ENCODE measurements at places on chromosomes 4 and X.
A peak's percentile ranks its signal among the peaks of the same experiment; 100 is the strongest.

GRCh38 chr4:26874110-26874509 is 13.5 kb downstream of the STIM2 start:
- DNase-seq, result no peak

GRCh38 chr4:5870701-5871100 is 22.2 kb downstream of the CRMP1 start:
- no peak for DNase-seq

GRCh38 chr4:140928880-140929279 is 172.7 kb upstream of the TBC1D9 start:
- no peak for DNase-seq

DNA sequence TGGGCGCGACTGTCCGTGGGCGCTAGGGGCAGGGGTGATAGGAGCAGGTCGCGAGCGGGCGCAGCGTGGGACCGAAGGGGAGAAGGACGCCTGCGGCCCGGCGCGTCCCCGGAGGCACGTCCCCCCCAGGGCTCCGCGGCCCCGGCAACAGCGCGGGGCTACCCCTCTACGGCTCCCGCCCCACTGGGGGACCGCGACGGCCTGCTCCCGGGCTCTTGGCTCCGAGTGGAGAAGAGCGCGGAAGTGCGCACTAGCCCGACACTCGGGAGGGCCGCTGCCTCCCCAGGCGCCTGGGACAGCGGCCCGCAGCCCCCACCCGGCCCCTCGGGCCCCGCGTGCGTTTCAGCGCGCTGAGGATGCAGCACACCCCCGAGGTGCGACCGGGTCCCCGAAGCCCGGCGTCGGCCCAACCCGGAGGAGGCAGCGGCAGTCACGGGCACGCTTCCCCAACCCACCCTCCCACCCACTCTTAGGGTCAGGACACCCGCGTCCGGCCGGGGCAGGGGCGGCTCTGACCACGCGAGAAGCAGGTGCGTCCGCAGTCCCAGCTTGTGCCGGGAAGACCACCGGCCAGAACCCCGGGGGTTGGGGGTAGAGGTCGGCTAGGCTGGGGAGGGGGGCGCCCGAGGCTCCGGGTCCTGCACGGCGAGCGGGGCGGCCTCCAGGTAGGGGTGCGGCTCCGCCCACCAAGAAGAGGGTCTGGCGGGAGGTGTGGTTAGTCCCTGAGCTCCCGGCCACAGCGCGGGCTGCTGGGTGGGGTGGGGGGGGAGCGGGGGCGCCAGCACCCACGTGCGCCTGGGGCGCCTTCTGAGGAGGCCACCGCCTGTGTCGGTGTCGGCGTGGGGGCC is 18.5 kb upstream of the NAT8L start:
- no peak for DNase-seq

DNA sequence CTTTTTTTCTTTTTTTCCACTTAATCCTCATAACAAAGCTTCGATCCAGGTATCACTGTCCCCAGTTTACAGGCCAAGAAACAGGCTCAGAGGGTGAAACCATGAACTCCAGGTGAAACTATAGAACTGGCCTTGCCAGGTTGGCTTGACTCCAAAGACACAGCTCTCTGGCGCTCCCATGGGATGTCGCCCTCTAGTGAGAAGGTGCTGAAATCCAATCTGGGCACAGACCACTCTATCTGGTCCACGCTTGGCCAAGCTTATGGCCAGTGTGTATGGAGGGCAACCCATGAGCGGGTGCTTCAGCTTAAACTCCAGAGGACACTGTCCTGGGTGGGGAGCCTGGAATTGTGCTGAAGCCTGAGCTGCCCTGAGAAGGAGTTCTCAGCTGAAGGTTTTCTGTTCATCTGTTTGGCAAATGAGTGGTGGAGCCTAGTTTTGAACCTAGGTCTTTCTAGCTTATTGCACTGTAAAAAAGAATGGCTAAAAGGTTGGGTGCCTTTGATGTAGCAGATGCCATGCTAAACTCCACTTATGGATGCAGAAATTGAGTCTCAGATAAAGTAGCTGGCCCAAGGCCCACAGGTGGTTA is 70.5 kb downstream of the SEL1L3 start:
- peak; percentile 40 for DNase-seq

- DNase-seq, result no peak
These were observed 53.8 kb downstream of the ACOX3 start for GRCh38 chr4:8386731-8387130.

DNA sequence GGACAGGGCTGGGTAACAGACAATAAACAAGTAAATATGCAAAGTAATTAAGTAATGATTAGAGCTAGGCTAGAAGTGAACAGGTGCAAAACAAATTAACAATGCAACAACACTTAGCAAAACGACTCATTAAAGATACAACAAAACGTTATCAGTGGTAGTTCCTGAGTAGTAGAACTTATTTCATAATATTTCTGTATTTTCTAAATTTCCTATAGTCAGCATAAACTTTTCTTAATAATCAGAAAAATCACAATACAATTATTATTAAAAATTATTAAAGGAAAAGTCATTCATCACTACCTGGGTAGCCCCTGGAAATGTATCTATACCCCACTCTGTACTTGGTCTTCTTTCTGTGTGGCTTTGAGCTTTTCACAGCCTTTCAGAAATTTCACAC is 166.6 kb downstream of the GBA3 start:
- DNase-seq, result no peak

GRCh38 chrX:133698298-133698697 is 283.0 kb upstream of the GPC4 start:
- peak; percentile 3 for DNase-seq

DNA sequence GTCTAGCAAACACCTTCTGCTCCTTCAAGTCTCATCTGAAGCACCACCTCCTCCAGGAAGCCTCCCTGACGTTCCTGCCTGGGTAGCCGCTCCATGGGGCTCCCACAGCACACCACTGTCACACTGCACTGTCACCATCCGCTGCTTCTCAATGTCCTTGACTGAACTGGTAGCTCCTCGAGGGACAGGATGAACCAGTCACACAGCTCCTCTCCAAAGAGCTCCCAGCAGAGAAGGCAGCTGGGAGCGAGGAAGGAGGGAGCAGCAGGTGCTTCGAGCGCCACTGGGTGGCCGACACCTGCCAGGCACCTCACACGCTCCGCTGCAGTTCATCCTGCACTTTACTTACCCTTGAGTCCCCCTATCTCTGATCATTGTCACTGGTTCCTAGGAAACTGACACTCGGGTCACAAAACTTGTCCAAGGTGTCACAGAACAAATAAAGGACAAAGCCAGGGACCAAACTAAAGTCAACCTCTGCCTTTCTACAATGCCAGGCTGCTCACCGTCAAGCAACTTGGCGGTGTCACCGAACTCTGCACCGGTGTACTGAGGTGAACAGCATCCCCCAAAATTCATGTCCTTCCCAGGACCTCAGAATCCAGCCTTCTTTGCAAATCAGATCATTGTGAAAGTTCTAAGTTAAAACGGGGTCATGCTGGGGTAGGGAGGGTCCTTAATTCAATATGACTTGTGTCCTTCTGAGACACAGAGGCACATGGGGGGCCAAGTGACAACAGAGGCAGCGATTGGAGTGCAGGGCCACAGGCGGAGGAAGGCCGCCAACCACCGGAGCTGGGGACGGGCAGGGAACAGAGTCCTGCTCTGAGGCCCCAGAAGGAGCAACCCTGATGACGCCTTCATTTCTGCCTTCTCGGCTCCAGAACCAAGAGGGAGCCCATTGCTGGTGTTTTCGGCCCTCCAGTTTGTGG is 5.5 kb upstream of the S100P start:
- DNase-seq, result no peak

DNA sequence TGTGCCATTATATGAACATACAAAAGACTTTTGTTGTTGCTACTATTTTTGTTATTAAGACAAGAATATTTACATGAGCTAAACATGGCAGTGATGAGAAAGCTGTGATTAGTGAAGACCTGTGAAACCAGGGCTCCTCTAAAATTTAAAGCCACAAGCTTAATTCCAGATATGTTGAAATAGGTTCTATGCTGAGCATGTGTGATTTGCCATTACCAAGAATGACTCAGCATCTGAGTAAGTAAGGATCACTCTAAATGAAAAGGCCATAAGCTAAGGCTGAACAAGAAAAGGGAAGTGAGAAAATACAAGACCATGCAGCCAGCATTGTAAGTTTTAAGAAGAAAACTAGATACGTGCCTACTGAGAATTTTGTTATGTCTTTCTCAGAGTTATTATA is 75.9 kb upstream of the CAMK2D start:
- DNase-seq, result no peak

- no peak for DNase-seq
These were observed 23.2 kb upstream of the ANXA3 start for GRCh38 chr4:78528327-78528726.

DNA sequence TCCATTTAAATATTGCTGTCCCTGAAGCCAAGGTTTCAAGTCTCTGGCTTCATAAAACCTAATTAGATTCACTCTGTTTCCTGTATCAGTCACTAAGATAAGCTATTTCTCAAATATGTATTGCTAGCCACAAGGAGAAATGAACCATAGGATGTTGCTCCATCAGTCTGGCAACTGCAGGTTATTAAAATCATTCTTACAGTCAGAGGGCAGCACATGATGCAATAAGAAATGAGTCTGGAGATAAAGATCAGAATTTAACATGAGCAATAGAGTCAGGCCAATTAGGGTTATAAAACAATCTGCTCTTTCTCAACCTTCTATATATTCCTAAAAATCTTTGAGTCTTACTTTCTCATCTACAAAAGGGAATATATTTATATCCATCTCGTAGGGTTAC is 7.2 kb downstream of the PRKG2 start:
- DNase-seq, result no peak

- DNase-seq, result no peak
These were observed 29.6 kb upstream of the SPON2 start for GRCh38 chr4:1201851-1202525.

DNA sequence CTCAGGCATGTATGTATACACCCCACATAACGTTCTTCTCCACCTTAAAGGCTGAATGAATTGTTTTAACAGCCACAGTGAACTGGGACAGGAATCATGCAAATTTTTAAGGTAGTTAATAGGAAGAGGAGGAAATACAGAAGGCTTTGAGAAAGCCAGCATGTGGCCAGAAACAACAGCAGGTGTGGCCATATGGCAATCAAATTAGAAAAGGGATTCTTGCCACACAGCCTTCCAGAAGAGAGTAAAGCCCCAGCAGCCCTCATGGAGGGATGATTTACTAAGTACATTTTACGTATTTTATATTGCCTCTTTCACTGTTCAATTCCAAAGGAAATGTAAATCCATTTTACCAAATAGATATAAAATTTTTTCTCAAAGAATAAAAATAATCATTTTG is 792.2 kb downstream of the ADGRL3 start:
- DNase-seq, result peak; percentile 51

GRCh38 chr4:104973708-104974107 is 173.0 kb upstream of the TET2 start:
- no peak for DNase-seq

DNA sequence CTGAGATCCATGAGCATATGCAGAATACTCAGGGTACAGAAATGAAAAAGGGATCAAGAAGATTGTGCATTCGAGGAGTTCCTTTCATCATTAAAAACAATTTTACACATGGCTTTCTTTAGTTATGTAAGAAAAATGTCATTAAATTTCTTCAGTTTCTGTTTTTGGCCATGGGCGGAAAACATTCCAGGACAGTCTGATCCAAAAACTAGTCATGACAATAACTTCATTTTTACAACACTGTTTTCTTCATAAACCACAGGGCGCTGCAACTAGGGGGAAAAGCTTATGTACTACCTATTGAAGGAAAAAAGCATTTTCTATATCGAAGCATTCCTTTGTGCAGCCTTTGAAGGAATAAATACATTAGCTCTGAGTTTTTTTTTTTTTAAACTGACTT is 28.2 kb downstream of the IL13RA1 start:
- DNase-seq, result no peak

- no peak for DNase-seq
These were observed 154.0 kb upstream of the FMR1 start for GRCh38 chrX:147757750-147758149.

- DNase-seq, result no peak
These were observed 24.5 kb downstream of the ZNF41 start for GRCh38 chrX:47458528-47458927.

GRCh38 chr4:112142182-112142581 is 3.1 kb upstream of the FAM241A start:
- DNase-seq, result no peak

DNA sequence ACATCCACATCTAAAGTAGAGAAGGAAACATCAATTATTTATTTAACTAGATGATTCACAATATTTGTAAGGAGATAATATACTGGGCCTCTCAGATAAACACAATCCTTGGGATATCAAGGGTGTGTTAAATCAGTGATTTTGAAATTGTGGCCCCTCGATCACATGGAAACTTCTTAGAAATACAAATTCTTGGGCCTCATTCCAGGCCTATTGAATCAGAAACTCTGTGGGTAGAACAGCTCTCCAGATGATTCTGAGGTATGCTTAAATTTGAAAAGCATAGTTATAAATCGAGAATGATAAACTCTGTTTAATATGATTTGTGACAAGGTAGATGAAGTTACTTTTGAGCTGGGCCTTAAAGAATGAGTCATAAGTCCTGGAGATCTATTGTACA is 64.3 kb upstream of the GPR174 start:
- DNase-seq, result no peak

DNA sequence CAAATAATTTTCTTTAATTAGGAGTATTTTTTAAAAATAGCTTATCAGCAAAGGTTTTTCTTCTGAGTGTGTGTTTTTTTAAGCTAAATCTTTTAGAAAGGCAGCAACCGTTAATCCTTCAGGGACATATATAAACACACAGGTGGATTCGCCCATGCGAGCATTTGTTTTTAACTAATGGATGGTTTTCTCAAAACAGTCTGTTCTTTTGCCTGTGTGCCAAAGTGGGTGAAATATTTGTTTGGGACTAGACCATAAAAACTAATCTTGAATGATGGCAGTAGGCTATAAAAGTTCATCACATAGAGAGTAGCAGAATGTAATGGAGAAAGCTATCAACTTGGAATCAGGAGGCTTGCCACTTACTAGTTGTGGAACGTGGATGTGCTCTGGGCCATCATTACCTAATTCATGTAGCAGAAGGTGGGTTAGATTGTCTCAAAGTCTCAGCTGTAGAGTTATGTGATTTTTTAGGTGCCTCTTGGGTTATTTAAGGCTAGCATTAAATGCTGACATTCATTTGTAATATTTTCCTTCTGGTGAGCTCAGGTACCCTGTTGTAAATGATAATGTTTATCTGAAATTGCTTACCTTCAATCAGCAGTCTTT is 7.4 kb upstream of the TAPT1 start:
- no peak for DNase-seq

DNA sequence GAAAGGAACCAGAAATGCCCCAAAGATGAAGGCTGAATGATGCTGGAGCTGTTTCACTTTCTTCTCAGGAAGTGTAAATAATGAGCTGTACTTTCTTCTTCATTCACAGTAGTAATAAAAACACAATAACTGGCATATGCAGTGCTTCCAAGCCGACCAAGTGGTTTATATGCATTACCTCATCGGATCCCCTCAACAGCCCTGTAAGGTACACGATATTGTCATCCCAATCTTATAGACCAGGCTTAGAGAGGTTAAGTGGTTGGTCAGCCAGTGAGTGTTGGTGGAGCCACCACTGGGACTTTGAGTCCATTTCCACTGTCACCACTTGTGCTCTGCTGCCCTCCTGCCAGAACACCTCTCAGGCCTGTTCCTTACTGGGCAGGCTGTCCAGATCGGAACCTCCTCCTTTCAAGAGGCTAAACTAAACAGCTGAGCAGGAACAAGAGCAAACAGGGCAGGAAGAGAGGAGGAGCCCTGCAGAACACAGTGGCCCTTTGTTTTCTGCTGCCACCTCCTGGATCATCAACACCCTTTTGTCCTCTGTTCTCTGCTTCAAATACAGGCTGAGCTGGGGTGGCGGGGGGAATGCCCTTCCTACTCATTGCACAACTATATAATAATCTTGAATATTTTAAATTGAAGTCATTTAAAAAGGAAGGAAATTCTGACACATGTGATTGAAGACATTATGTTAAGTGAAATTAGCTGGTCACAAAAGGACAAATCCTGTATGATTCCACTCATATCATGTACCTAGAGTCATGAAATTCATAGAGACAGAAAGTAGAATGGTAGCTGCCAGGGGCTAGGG is 112.5 kb upstream of the ATP6AP2 start:
- peak; percentile 38 for DNase-seq
